ENCODE measurements at places on chromosomes 12 and 14. TPM values are rescaled to one million over a fixed set of nuclear protein-coding genes. Genes with fewer than 3 reads are reported as not detected.

Gene LPAR5
- total RNA-seq: 6.3 TPM

Gene PLEKHG7
- not detected for total RNA-seq

Gene SMCO2
- total RNA-seq: not detected

Gene VDR
- total RNA-seq: 5.8 TPM

Gene SLC38A4
- total RNA-seq: not detected

Gene EPYC
- not detected for total RNA-seq

Gene PLEKHD1
- not detected for total RNA-seq

- DNase-seq: no peak
Observed at GRCh38 chr12:116538076-116538591, 21.0 kb upstream of the MAP1LC3B2 start.

DNA sequence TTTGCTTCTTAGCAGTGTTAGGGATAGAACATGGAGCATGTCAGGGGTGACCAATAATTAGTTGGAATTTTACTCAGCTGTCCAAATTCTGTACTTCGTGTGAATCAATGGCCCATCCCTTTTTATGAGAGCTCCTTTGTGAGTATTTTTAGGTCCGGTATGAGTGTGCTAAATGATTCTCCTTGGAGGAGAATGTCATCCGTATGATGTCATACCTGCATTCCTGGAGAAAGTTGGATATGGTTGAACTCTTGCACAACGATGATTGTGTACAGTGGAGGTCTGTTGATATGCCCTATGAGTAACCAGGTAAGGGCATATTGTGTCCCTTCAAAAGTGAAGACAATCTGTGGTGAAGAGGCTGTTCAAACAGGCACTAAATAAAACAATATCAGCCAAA lies 400.8 kb downstream of the GXYLT1 start:
- no peak for DNase-seq

DNA sequence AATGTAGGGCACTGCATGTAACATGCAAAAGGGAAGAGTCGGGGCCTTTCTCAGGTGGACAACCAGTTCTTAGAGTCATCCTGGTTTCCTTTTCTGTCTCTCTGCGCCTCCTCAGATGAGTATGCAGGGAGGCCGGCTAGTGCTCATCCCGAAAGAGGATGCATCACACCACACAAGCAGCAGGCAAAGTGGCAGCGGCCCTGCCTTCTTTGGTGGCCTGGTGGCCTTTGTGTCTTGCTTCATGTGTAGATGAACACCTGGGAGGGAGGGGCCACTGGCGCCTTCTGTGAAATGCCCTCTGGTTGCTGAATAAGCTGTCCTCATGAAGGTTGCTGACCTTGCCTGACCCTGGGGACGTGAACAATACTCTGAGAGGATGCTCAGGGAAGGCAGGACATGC lies 18.0 kb downstream of the SLC24A4 start:
- no peak for DNase-seq

- DNase-seq: no peak
Observed at GRCh38 chr12:19689801-19690472, 250.6 kb downstream of the AEBP2 start.

DNA sequence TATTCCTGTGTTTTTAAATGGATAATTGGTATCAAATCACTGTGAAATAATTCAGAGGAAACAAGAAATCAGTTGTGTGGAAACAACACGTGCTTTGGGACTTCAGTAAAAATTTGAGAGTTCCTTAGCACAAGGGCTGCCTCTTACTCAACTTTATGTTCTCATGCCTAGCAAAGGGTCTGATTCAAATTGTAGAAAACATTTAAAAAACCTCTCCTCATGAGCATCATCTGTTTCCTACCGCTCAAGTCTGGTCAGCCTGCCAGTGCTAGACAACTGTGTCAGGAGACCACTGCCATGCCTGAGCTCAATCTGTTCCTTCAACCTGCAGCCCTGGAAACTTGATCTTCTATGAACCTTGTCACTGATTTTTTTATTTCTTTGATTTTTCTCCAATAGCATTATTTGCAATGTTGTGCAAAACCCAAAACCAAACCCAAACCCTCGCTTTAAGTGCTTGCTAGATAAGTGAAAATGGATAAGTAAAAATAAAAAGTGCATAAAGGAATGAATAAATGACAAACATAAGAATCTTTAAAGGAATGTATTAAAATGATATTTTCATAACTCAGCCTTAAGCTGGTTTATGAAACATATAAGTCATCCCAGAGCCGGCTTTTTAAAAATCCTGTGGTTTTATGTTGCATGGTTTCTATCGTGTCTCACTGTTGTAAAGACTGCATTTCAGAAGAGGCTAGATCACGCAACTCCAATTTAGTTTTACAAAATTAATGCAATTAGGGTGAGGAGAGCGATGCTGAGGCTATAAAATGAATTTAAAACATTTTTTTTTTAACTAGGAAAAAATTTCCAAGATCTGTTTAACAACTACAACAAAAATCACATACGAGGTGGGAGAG lies 361.2 kb upstream of the PDE3A start:
- DNase-seq: no peak

GRCh38 chr14:100780646-100781355 lies 45.1 kb upstream of the MEG3 start:
- DNase-seq: no peak

GRCh38 chr12:52122540-52122871 lies 43.0 kb downstream of the SMIM41 start:
- no peak for DNase-seq

DNA sequence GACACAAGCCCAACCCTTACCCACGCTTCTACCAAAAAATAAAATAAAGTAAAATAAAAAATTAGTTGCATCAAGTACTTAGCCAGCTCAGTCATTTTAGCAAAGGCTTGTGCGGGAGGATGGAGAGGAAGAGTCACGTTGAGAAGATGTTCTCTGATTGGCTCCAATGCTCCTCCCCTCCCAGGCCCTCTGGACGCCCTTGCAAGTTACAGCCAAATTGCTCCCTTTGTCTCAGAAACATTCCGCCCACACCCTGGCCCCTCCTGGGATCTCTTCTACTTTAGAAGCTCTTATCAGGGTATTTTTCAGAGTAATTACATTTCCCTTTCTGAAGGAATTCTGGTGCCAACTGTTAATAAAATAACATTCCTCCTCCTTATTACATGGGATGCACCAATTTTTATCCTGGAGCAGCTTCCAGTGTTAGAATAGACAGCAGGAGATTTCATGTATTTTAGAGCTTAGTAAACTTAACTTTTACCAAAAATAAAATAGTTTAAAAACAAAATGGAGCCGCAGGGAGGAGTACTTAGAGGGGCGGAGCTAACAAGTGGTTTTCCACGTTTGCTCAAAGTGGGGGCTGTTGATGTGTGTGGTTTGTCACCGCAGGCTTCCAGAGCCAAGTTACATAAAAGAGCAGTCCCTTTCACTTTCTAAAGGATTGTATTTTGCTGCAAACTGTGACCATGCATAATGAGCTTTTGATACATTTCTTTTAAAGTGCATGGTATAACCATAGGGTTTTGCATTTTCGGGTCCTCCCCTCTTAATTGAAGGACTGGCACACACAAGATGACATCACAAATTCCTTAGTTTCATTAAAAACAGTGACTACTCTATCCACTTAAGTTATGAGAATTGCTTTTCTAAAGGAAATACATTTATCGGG lies 71.7 kb upstream of the RAP1B start:
- peak; percentile 29 for DNase-seq

DNA sequence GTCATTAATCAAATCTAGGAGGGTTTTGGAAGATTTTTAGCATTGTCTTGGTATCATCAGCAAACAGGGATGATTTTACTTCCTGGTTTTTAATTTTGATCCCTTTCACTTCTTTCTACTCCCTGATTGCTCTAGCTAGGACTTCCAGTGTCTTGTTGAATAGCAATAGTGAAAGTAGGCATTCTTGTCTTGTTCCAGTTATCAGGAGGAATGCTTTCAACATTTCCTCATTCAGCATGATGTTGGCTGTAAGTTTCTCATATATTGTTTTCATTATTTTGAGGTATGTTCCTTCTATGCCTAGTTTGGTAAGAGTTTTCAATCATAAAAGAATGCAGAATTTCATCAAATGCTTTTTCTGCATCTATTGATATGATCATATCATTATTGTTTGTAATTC lies 244.2 kb upstream of the CLEC14A start:
- DNase-seq: no peak

DNA sequence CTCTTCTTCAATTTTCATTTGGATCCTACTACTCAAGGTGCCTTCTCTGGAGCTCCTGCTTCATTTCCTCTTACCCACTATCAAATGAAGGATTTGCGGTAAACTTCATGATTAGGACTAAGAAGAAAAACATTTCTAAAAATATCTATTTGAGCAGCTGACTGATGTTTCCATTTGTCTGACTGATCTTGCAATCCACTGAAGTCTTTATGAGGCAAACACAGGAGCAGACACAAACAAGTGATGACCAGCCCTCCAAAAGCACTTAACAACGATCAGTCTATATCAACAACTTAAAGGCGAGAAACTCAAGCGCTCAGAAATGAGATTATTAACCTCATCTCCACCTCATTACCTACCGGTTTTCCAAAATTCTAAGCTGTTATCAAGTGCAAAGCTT lies 26.2 kb downstream of the OSBPL8 start:
- DNase-seq: no peak

DNA sequence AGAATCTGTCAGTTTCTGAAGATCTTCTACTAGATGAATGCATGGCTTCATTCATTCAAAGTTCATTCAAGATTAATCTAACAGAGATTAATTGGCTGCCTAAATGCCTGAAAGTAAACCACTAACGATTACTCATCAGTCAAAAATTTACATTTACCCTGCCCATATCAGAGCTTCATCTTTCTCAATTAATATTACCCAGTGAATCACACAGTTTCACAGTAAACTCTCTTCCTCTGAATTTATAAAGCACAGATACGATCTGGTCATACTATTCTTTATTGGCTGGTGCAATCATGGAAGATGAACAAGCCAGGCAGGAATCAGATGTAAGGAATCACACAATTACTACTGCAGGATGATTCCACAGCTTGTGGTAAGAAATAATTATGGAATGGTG lies 377.7 kb downstream of the SLC16A7 start:
- no peak for DNase-seq

GRCh38 chr14:68593806-68594536 lies 198.9 kb downstream of the ZFP36L1 start:
- no peak for DNase-seq

DNA sequence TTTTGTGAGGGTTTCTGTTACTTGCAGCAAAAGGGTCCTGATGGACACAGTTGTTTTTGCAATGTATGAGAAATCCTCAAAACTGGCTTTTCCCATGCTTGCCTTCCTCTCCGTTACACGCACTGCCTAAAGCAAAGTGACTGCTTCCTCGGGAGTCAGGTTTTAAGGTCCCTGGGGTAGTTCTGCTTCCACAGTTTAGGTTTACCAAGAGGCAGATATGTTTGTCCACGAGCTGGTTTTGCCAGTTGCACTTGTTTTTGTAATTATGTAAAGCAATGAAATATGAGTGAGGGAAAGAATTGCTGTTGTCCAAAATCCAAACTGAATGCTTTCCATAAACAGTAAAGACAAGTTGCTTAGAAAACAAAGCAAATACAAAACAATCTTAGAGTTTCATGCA lies 290.7 kb upstream of the AMIGO2 start:
- DNase-seq: no peak

All from omental fat pad (tissue), 4 donors.